Stimulated activated memory B cell treated with anti-CD40 and anti-IgM and Interleukin-4, amounts not matched to agents 10 μg/mL and 1 μg/mL and 100 μg/mL, for 72 hours (primary cell): ENCODE measurements at places on chromosomes 5 and 9.

DNA sequence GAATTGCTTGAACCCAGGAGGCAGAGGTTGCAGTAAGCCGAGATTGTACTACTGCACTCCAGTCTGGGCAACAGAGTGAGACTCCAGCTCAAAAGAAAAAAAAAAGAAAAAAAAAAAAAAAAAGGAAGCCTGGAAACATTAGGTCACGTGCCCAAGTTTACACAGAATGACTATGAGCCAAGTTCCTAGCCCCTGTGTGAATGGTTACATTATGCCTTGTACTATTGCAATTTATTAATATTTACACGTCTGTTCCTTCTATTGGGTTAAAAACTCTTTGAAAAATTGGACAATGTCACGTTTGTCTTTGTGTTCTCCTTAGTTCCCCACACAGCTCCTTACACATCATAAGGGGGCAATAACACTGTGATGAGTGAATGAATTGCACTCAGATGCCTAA, 33.5 kb upstream of the SLC28A3 start:
- no peak for ATAC-seq

- no peak for ATAC-seq
These were observed 69.1 kb upstream of the NR3C1 start for GRCh38 chr5:143472576-143472975.

DNA sequence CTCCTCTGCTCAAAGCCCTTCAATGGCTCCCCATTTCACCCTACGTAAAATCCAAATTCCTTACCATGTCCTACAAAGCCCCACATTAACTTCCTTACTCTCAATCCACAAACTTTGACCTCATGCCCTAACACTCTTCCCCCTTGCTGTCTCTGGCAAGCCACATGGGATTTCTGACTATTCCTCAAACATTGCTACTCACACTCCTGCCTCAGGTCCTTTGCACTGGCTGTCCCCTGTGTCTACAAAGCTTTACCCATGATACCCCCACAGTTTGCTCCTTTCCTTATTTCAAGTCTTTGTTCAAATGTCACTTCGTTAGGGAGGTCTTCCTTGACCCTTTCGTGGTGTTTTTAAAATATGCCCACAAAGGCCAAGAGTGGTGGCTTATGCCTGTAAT, 40.4 kb upstream of the MATR3 start:
- ATAC-seq = no peak

GRCh38 chr5:83724935-83725334, 4.3 kb upstream of the HAPLN1 start:
- ATAC-seq = no peak

DNA sequence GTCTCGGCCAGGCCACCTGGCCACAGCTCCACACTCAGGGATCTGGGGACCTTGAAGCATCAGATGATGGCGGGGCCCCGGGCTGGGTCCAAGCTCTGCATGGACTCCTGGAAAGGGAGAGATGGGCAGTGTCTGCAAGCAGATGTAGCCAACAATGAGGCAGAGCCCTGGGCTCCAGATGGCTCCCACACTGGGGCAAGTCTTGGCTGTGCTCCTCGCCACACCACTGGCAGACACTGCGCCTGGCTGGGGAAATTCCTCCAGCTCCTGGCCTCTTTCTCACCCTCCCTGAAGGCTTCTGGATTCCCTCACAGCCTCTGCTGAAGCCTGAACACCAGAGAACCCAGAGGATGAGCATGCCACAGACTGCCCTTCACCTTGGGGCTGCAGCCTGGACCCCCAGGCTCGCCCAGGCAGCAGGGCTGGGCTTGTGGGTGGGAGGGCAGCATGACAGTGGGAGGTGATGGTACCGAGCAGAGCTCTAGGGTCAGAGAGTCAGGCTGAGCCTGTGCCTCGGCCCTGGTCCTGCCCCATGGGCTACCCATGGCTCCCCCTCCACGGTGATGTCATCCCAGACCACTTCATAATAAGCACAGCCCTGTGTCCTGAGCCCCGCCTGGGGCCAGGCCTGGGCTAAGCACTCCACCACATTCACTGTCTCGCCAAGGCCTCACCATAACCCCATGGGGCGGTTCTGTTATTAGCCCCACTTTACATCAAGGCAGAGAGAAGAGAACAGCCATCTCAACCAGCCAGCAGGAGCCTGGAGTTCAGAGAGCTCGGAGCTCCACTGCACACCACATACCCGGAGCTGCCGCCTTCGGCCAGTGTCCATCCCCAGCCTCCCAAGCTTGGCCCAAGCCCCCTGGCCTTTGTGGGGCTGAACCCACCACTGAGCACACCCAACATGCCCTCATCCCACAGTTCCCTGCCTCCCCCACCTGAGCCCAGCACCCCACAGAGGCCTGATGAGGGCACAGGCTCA, 62.2 kb upstream of the ADAMTS2 start:
- peak; percentile 4 for ATAC-seq

- ATAC-seq = peak; percentile 18
These were observed 134.4 kb upstream of the IER5L start for GRCh38 chr9:129312251-129313122.

DNA sequence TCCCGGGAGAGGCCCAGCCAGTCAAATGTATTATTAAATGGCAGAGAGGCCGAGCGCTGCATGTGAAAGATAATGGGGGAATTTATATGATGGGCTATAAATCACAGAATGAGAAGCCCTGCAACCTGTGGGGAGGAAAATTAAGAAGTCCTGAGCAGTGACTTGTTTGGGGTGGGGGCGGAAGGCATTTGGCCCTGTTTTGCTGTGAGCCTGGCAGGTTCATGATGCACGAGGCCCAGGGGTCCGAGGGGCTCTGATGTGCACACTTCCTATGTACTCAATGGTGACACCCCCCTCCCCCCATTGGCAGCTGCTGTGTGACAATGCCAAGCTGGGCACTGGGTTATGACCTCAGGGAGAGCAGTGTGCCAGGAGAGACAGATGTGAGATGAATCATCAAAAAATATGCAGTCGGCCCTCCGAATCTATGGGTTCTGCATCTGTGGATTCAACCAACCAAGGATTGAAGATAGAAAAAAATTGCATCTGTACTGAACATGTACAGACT, 13.7 kb upstream of the DAB2IP start:
- no peak for ATAC-seq

DNA sequence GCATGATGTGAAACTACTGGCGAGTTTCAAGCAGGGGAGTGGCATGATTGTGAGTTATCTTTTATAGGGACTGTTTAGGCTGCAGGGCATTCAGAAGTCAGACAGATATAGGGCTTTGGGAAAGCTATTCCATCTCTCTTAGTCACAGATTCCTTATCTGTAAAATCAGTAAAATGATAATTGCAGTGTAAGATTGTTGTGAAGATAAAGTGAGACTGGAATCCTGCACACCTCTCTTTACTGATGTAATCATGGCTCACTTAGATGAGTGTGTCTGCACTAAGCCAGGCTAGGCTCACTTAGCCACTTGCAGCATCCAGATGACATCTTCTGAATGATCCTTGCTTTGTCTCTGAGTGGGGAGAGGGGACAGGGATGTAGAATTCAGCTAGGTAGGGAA, 81.8 kb upstream of the MAMDC2 start:
- ATAC-seq = peak; percentile 21

DNA sequence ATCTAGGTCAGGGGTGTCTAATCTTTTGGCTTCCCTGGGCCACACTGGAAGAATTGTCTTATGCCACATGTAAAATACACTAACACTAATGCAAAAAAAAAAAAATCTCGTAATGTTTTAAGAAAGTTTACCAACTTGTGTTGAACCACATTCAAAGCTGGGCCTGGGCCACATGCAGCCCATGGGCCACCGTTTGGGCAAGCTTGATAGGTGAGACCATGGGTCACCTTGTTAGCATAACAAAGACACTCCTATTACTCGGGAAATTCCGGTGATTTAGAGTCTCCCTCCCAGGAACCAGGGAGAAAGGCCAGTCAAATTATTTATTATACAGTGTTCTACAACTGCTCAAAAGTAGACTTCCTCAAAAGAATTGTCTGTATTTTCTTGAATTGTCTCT, 12.7 kb downstream of the RECK start:
- ATAC-seq = no peak

- no peak for ATAC-seq
These were observed 107.3 kb downstream of the DOCK2 start for GRCh38 chr5:169744336-169744735.
